ENCODE measurements at places on chromosomes 16 and 17. TPM values are rescaled to one million over a fixed set of nuclear protein-coding genes. Genes with fewer than 3 reads are reported as not detected.

DNA sequence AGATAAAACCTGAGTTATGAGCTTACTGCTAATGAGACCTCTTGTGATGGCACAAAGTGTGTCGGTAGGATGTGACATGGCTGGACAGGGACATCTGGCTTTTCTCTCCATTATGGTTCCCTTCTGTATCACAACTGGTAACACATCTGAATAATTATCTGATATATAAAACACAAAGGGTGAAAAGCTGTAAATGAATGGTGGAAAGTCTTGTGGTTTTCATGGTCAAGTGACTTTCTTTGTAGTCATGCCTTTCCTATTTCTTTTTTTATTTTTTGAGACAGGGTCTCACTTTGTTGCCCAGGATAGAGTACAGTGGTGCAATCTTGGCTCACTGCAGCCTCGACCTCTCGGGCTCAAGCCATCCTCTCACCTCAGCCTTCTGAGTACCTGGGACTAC lies 35.3 kb upstream of the ZFHX3 start:
- DNase-seq = no peak

The DPEP3 gene
- total RNA-seq = not detected

The TCAP gene
- 0.12 TPM for total RNA-seq

The AATK gene
- 1.7 TPM for total RNA-seq

GRCh38 chr17:21005367-21005766 lies 37.4 kb downstream of the USP22 start:
- DNase-seq = no peak

GRCh38 chr17:40316571-40317344 lies 7.8 kb downstream of the RARA start:
- DNase-seq = peak; percentile 63

DNA sequence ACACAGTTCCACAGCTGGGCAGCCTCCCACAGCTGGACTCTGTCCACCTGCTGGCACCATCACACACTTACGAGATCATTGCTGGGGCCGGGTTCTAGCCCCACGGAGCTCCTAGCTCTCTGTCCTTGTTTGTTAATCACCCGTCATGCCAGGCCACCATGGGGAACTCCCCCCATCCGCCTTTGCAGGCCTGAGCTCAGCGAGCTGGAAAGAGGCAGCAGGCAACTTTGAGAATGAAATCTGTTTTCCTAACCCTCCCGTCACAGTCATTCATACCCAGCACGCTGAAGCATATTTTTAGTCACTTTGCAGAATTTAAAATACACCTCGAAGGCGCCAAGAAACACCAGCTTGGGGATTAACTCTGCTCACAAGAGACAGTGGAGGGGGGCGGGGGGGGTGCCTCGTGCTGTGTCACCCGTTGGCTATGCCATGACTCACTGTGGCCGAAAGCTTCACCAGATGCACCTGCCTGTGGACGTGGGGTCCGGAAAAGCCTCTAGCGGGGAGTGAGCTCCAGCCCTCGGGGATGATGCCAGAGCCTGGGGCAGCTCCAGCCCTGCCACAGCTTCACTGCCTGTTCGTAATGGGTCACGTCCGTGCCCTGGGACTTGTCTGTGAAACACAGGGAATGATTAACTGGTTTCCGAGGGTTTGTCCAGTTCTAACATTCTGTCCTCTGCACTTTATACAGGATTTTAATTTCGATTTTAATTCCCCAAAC lies 1.4 kb upstream of the SPNS2 start:
- peak; percentile 79 for DNase-seq

The TBC1D3I gene
- not detected for total RNA-seq

GRCh38 chr17:78585006-78585630 lies 7.9 kb upstream of the DNAH17 start:
- DNase-seq = no peak

DNA sequence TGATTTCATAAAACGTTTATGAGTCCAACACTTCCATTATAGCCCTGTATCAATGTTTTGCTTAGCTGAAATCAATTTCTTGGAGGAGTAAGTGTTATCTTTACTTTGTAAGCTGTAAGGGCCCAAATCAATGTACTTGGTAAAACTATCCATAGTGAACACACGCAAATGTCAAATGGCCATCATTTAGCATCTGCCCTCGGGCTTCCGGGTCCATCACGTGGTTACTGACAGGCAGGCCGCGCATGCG lies 687 bp upstream of the NARF start:
- no peak for DNase-seq

- DNase-seq = no peak
These were observed 9.3 kb downstream of the CCDC40 start for GRCh38 chr17:80045703-80046102.

GRCh38 chr16:63998-64913 lies 8.2 kb downstream of the RHBDF1 start:
- no peak for DNase-seq

The CDH11 gene
- 111 TPM for total RNA-seq

DNA sequence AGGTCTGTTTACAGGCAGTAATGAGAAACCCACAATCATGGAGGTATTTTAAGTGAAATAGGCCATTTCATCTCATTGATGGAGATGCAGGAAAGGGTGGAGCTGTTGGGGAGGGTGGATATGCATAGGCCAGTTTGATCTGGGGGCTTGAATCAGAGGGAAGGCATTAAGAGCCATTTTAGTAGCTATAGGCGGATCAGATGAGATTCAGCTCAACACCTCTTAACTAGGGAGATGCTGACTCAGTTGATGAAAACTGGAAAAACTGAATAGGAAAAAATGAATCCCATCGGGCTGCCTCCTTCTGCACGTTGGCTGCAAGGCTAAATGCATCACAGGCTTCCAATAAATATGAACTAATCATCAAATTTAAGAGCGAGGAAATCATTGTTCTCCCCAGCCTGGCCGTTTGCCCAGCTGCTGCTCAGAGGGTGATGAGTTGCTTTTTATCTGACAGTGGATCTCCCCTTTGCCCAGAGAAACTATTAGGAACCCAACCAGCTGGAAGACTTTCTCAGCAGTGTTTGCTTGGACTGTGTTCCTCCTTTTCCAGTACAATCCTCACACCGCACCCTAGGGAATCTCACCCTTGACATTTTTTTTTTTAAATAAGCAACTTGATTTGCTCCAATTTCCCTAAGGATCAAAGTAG lies 149.6 kb downstream of the SOX9 start:
- DNase-seq = peak; percentile 98

All from PC-3 (cell line).